Mesendoderm (in vitro differentiated cells): ENCODE measurements at places on chromosomes 6 and 20.
A peak's percentile ranks its signal among the peaks of the same experiment; 100 is the strongest.

DNA sequence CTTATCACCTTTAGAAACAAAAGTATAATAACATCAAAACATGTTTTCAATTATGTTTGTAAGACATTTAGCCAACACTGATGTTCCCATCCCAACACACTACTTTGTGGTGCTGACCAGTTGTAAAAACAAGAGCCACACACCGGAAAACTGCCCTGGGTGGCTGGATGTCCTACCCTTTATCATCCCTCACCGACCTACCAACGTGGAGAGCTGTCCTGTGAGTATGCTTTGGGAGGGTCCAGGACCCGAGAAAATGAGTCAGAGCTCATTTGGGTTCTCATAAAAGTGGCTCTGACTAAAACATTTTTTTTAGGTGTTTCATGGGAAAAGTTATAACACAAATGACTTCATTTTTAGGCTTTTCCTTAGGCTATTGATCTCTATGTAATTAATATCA is 29.3 kb upstream of the CTAGE9 start:
- DNase-seq = no peak

GRCh38 chr20:59177266-59178250 is 13.9 kb downstream of the ZNF831 start:
- DNase-seq = no peak

DNA sequence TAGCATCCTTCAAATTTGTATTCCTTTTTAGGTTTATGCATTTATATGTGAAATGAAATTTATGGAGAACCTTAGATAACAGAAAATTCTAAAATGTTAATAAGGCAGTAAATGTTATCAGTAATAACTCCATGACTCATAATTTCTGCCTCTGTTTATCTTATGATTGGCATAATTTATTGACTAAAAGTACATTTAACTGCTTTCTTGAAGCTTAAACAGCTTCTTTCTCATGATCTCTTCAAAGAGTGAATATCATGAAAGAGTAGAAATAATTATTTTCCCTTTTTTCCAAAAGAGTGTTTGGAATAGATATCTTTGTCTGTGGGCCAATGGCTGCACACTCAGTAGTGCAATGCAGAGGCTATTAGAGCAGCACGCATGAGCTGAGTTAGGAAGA is 91.3 kb downstream of the SHLD1 start:
- no peak for DNase-seq

- DNase-seq = no peak
Observed at GRCh38 chr6:160069459-160069858, 52.2 kb upstream of the SLC22A1 start.

- no peak for DNase-seq
Observed at GRCh38 chr20:59242714-59243626, 57.4 kb upstream of the EDN3 start.

- DNase-seq = peak; percentile 68
Observed at GRCh38 chr6:142569676-142570075, 267.9 kb downstream of the ADGRG6 start.

- no peak for DNase-seq
Observed at GRCh38 chr20:59580146-59580946, 24.0 kb upstream of the PHACTR3 start.

DNA sequence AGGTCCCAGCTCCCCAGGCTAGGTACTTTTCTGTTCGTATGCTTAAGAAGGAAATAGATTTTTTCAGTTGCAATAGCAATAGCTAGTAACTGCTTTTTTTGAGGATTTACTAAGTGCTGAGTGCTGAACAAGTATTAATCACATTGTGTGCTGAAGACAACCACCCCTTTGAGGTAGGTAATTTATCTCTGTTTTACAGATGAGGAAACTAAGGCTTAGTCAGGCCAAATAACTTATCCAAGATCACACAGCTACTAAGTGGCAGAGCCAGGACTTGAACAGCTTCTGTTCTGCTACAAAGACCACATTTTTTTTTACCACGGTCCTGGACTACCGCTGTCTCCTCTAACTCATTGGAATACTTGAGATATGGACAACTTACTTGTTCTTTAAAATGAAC is 39.8 kb downstream of the LRRN4 start:
- DNase-seq = no peak

- DNase-seq = no peak
Observed at GRCh38 chr6:130893277-130893676, 66.1 kb downstream of the SMLR1 start.

DNA sequence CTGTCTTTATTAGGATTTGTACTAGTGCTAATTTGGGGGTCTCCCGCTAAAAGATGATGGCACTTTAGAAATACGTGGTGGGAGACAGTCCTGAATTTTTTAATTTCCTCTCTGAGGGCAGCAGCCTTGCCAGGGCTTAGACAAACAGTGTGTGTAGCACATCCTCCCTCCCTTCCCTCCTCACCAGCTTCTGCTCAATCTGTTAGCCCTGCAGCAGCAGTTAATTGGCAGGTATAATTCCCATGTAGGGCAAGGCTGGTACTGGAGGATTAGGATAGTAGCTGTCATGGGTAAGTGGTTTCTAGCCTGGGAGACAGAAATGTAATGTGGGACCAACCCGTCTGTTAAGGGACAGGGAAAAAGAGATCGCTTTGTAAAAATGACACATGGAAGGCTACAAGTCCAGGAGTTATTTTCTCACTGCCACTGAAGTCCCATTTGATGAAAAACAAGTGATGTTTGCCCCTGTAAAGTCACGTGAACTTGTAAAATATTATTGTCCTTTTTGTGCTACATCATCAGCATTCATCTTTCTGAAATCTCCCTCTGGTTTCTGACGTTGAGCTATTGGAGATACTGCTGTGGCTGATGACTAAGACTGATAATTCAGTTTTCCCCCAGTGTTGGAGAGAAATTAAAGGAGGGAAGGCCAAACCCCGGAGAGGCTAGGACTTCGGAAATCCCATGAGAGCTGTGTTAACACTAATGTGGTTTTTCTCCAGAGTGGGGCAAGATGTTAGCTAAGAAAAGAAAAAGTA is 40.6 kb downstream of the CTNNBL1 start:
- DNase-seq = no peak

DNA sequence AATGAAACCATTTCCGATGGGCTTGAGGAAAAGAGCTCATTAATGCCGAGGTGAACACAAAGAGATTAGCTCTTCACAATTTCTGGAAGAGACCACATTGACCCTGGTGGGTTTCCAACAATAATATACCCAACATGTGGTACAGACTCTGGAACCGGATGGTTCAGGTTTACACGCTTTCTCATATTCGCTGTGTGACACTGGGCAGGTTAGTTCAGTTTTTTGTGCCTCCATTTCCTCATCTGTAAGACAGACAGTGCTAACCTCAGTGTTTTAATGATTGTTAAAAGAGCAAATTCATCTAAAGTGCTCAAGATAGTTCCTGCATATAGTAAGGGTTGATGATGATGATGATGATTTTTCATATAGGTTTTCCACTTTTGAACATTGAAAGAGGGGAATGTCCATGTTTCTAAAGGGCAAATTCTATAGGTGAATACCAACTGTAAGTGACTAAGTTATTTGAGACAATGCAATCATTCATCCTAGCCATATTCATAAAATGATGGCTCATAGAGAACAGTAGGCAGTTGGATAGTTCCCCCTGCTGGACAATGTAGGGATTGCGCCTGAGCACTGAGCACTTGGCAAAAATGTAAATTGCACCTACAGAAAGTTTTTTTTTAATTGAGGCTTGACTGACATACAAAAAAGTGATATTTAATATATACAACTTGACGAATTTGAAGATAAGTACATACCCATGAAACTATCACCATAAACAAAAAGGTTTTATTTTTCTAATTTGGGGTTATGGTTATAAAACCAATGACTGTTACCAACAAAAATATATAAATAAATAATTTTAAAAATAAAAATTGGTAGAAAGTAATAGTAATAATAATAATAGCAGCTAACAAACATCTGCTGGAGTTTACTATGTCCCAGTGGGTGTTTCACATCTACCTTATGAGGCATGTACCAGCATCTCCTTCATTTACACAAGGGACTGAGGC is 2.1 kb upstream of the PERP start:
- peak; percentile 55 for DNase-seq

GRCh38 chr20:45890077-45890984 is 677 bp downstream of the NEURL2 start:
- DNase-seq = peak; percentile 90

DNA sequence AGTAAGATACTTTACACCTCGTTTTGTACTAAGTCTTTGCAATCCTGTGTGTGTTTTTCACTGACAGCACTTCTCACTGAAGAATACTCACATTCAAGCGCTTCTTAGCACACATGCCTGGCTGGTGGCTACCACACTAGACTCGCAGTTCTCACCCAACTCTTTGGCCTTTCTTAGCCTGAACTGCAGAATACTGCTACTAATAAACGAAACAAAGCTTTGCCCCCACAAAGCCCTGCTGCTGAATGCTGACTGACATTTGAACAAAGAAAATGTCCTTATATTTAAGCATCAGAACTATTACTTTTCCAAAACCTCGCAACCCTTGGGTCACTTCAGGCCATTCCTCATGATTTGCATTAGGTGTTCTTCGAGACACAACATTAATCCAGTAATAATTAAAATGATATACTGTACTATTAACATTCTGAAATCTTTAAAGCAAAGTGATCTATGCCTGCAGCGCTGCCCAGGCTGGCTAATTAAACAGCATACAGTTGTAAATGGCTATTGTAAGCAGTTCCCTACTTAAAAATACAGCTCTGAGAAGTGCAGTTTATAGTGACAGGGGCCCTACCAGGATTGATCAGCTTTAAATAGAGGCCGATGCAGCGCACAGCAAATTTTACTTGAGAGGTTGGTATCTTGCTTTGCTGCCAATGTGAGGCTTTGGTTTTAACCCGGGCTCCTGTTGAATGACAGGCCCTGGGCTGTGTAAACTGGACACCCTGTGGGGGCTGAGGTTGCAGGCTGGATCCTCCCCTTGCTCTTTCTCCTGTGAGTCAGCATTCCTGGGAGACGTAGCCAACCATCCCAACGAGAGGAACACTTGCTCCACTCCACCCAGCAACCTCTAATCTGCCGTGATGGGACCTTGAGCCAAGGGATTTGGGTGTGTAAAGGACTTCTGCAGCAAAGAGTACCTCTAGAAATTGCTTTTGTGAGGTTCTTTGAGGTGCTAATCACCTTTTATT is 899.0 kb downstream of the TFAP2A start:
- peak; percentile 60 for DNase-seq

GRCh38 chr6:33207552-33208090 is 679 bp upstream of the RING1 start:
- no peak for DNase-seq

- DNase-seq = no peak
Observed at GRCh38 chr20:11174861-11175260, 501.1 kb upstream of the JAG1 start.

DNA sequence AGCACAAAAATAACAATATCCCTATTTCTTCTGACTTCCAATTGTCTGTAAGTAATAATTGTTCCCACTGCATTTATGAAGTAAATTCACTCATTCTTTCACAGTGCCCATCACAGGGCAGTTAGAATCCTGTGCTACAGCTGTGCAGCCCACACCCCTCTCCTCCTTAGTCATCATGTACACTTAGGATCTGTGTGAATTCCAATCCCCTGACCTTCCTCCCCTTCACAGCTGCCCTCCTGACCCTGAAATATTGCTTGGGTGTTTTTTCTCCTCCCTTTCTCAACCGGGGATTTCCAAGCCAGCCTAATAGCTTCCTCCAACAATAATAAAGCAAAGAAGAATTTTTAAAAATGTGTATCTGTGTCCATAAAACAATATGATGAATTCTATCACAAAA is 91.5 kb upstream of the BEND6 start:
- DNase-seq = no peak

GRCh38 chr6:137761072-137761471 is 106.0 kb upstream of the TNFAIP3 start:
- DNase-seq = peak; percentile 20

- DNase-seq = peak; percentile 45
Observed at GRCh38 chr20:53926428-53927028, 143.9 kb downstream of the BCAS1 start.

DNA sequence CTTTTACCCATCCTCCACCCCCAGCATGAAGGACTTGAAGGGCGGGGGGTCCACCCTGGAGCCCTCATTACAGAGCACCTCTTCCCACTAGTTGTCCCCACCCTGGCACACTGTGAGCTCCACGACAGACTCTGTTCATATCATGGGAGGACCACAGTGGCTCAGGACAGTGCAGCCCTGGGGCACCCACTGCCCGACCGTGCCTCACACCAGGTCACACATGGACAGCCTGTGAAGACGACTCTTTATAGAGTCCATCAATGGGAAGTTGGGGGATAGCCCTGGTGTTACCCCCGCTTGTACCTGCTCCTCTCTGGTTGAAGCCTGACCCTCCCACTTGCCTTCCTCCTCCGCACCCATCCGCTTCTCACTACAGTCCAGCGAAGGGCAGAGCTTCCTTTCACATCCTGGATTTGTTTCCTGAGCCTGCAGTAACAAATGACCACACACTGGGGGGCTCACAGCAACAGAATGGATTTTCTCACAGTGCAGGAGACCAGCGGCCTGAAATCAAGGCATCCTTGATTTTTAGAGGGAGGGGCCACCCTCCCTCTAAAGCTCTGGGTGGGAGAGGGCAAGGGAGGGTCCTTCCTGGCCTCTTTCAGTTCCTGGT is 15.5 kb downstream of the ZNF831 start:
- DNase-seq = no peak

DNA sequence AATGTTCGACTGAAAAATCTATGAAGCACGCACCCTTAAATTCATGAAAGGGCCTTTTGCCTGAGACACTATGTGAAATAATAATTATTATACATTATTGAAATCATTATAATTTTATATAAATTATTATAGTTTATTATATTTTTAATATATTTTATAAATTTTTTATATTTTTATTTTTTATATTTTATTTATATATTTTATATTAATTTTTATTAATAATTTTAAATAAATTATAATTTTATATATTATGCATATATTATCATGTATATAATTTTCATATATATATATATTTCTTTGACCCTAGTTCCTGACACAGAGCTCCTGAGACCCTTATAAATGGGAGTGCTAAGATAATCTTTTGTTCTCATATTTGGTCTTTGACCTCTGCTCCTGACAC is 13.5 kb downstream of the NCR2 start:
- no peak for DNase-seq

GRCh38 chr6:38420207-38420606 is 219.5 kb downstream of the BTBD9 start:
- DNase-seq = no peak

- peak; percentile 65 for DNase-seq
Observed at GRCh38 chr20:47792021-47792618, 6.8 kb upstream of the SULF2 start.

- DNase-seq = no peak
Observed at GRCh38 chr6:12967686-12968085, 251.1 kb downstream of the PHACTR1 start.

GRCh38 chr20:58759947-58760346 is 67.3 kb downstream of the NPEPL1 start:
- DNase-seq = no peak

DNA sequence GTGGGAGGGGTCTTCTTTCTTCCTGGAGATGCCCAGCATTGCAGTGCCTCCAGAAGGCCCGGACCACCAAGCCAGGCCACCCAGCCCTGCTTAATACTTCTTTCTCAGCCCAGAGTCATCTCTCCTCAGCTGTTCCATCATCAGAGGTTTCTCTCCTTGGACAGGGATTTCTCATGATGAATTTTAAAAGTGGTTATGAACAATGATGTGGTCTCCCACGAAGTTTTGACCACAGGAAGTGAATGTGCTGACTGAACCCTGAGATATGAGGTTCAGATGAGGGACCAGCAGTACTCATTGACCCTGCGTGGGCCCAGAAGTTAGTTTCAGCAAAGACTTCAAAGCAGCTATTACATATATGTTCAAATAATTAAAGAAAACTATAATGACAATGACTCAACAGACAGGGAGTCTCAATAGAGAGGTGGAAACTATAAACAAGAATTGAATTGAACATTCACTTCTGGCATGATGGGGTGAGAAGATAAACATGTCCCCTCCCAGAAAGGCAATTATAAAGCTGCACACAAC is 114.5 kb upstream of the SLC22A16 start:
- no peak for DNase-seq
